ENCODE measurements at places on chromosomes 4 and X.

DNA sequence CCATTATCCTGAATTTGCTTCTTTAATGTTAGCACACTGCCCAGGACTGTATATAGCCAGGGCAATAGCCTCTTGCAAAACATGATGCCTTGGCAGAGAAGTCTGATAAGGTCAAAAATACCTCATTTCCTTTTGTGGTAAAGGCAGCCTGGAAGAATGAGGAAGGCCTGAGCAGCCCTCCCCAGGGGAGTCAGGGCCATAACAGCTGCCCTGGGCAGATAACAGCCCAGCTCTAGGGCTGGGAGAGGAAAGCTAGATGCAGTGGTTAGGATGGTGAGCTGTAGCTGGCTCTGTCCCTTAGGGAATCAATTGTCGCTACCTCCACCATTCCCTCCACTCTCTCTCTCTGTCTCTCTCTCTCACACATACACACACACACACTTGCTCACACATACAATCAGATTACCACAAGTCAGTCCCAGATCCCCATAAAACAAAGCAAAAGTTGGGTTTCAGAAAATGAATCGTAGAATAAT lies 29.2 kb downstream of the EFHC2 start:
- no peaks in the 10 kb centered on the region for H3K27me3 ChIP-seq
- H3K4me3 ChIP-seq: no peak overlapping the region
- peak overlapping the region; percentile 87 for H3K27ac ChIP-seq
- no peaks in the 10 kb centered on the region for H3K36me3 ChIP-seq
- DNase-seq: peak; percentile 89
- H3K4me1 ChIP-seq: no peaks in the 10 kb centered on the region

DNA sequence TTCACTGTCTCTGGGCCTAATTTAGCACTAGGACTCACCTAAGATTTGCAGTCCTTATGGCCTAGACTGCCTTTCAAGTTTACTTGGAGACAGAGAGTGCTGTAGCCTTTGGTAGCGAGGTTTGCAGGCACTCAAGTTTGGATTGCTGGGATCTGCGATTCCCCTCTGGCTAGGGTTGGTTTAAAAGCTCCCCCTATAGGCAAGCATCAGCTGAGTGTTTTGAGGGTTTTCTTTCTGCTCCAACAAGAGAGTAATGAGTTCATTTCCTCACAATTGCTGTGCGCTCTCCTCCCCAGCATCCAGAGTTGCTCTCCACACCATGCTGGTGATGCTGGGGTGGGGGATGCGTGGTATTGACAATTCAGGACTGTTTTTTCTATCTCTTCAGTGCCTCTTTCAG lies 206.9 kb downstream of the GLUD2 start:
- H3K4me3 ChIP-seq: no peak overlapping the region
- H3K36me3 ChIP-seq: no peaks in the 10 kb centered on the region
- H3K27me3 ChIP-seq: no peaks in the 10 kb centered on the region
- no peak for DNase-seq
- H3K27ac ChIP-seq: no peak overlapping the region
- peaks cover 5% of the 10 kb centered on the region for H3K4me1 ChIP-seq

GRCh38 chr4:54902271-54902670 lies 223.1 kb downstream of the KDR start:
- no peak overlapping the region for H3K27ac ChIP-seq
- H3K4me3 ChIP-seq: no peak overlapping the region
- H3K27me3 ChIP-seq: no peaks in the 10 kb centered on the region
- no peaks in the 10 kb centered on the region for H3K36me3 ChIP-seq
- DNase-seq: no peak
- no peaks in the 10 kb centered on the region for H3K4me1 ChIP-seq

GRCh38 chr4:109294006-109294405 lies 8.5 kb downstream of the COL25A1 start:
- no peaks in the 10 kb centered on the region for H3K36me3 ChIP-seq
- H3K4me3 ChIP-seq: no peak overlapping the region
- no peaks in the 10 kb centered on the region for H3K27me3 ChIP-seq
- DNase-seq: peak; percentile 71

GRCh38 chrX:14897042-14897441 lies 23.8 kb downstream of the MOSPD2 start:
- no peaks in the 10 kb centered on the region for H3K4me1 ChIP-seq
- no peaks in the 10 kb centered on the region for H3K27me3 ChIP-seq
- DNase-seq: no peak
- H3K27ac ChIP-seq: no peak overlapping the region

DNA sequence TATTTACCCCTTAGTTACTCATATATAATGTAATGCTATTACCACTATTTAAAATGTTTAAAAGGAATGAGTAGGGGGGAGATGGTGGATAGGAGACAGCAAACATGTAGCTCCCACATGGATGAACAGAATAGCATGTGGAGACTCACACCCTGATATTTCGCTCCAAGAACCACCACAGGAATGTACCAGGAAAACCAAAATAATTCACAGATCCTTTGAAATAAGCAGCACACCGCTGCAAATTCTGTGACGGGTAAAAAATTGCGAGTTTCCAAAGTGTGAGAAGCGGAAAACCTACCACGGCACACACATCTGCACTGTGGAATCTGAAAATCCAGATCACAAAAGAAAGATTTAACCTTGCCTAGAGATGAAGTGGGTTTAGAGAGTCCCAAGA lies 428.2 kb downstream of the TLL1 start:
- DNase-seq: no peak
- H3K4me1 ChIP-seq: no peaks in the 10 kb centered on the region
- H3K27me3 ChIP-seq: no peaks in the 10 kb centered on the region
- no peak overlapping the region for H3K27ac ChIP-seq
- H3K4me3 ChIP-seq: no peak overlapping the region

- no peaks in the 10 kb centered on the region for H3K27me3 ChIP-seq
- no peak overlapping the region for H3K4me3 ChIP-seq
- no peaks in the 10 kb centered on the region for H3K4me1 ChIP-seq
- no peaks in the 10 kb centered on the region for H3K36me3 ChIP-seq
Observed at GRCh38 chr4:184514121-184514988, 40.0 kb upstream of the IRF2 start.

GRCh38 chr4:185764876-185765275 lies 47.1 kb downstream of the SORBS2 start:
- H3K36me3 ChIP-seq: no peaks in the 10 kb centered on the region
- H3K27ac ChIP-seq: no peak overlapping the region
- no peak for DNase-seq

- no peaks in the 10 kb centered on the region for H3K4me1 ChIP-seq
- no peaks in the 10 kb centered on the region for H3K36me3 ChIP-seq
- H3K4me3 ChIP-seq: no peak overlapping the region
- no peak for DNase-seq
Observed at GRCh38 chrX:75132672-75133071, 23.4 kb downstream of the ABCB7 start.

DNA sequence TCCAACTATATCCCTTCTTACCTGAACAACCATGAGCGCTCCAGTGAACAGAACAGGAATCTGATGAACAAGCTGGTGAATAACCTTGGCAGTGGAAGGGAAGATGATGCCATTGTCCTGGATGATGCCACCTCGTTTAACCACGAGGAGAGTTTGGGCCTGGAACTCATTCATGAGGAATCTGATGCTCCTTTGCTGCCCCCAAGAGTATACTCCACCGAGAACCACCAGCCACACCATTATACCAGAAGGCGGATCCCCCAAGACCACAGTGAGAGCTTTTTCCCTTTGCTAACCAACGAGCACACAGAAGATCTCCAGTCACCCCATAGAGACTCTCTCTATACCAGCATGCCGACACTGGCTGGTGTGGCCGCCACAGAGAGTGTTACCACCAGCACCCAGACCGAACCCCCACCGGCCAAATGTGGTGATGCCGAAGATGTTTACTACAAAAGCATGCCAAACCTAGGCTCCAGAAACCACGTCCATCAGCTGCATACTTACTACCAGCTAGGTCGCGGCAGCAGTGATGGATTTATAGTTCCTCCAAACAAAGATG lies 870.2 kb downstream of the ADGRL3 start:
- H3K27ac ChIP-seq: no peak overlapping the region
- no peaks in the 10 kb centered on the region for H3K36me3 ChIP-seq
- no peak overlapping the region for H3K4me3 ChIP-seq

- peaks cover 83% of the 10 kb centered on the region for H3K36me3 ChIP-seq
- no peaks in the 10 kb centered on the region for H3K4me1 ChIP-seq
- H3K4me3 ChIP-seq: no peak overlapping the region
- no peaks in the 10 kb centered on the region for H3K27me3 ChIP-seq
Observed at GRCh38 chr4:145130130-145130529, 32.0 kb downstream of the ABCE1 start.

GRCh38 chr4:38128478-38129459 lies 168.6 kb downstream of the PTTG2 start:
- peaks cover 42% of the 10 kb centered on the region for H3K27me3 ChIP-seq
- no peak overlapping the region for H3K27ac ChIP-seq
- no peaks in the 10 kb centered on the region for H3K36me3 ChIP-seq
- H3K4me3 ChIP-seq: no peak overlapping the region
- no peaks in the 10 kb centered on the region for H3K4me1 ChIP-seq

DNA sequence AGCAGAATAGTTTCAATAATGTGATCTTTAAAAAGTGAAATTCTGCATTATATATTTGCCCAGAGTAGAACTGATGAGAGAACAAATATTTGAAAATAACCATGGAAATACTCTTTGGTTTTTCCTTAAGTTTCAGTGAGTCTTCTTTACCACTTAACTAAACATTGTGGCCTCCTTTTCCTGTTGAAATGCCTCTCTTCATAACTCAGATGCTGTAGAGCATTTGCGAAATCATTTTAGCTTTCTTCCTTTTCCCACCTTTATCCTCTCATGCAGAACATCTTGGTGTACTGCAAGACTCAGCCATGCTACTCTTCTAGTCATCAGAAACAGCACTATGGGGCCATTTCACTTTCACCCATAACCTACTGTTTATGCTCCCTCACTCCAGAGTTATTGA lies 48.2 kb downstream of the CASK start:
- no peaks in the 10 kb centered on the region for H3K27me3 ChIP-seq
- no peak overlapping the region for H3K27ac ChIP-seq
- H3K4me1 ChIP-seq: no peaks in the 10 kb centered on the region
- H3K4me3 ChIP-seq: no peak overlapping the region
- no peaks in the 10 kb centered on the region for H3K36me3 ChIP-seq

GRCh38 chr4:8506373-8507195 lies 66.0 kb downstream of the TRMT44 start:
- H3K4me1 ChIP-seq: no peaks in the 10 kb centered on the region
- no peaks in the 10 kb centered on the region for H3K36me3 ChIP-seq
- no peak for DNase-seq
- H3K27ac ChIP-seq: no peak overlapping the region

GRCh38 chrX:30659421-30659820 lies 6.2 kb downstream of the GK start:
- H3K4me3 ChIP-seq: no peak overlapping the region
- no peaks in the 10 kb centered on the region for H3K27me3 ChIP-seq
- DNase-seq: peak; percentile 58
- H3K27ac ChIP-seq: peak overlapping the region; percentile 63

- no peak overlapping the region for H3K27ac ChIP-seq
- H3K36me3 ChIP-seq: no peaks in the 10 kb centered on the region
- H3K4me3 ChIP-seq: no peak overlapping the region
Observed at GRCh38 chrX:68874076-68874475, 45.3 kb downstream of the EFNB1 start.

DNA sequence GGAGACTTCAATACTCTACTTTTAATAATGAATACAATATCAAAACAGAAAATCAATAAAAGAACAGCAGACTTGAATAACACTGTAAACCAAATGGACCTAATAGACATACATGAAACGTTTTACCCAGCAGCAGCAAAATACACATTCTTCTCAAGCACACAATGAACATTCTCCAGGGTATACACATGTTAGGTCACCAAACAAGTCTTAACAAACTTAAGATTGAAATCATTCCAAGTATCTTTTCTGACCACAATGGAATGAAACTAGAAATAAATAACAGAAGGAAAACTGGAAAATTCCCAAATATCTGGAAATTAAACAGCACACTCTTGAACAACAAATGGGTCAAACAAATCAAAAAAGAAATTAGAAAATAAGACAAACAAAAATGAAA lies 145.0 kb upstream of the CT83 start:
- no peaks in the 10 kb centered on the region for H3K4me1 ChIP-seq
- H3K27me3 ChIP-seq: no peaks in the 10 kb centered on the region
- DNase-seq: no peak
- no peak overlapping the region for H3K4me3 ChIP-seq
- H3K36me3 ChIP-seq: no peaks in the 10 kb centered on the region

DNA sequence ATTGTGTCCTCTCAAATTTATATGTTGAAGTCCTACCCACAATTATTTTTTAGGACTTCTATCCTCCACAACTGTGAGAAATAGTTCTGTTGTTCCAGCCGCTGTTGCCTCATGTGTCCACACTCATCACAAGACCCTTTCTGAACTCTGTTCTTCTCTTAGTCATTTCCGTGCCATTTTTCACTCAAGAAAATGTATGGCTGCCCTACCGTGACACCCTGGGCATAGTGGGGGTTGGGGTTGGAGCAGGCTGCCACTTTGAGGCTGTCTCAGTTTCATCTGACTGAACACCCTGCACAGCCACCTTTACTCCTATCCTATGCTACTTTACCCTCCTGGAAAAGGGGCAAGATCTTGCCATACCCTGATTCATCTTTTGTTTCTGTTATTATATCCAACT lies 319.1 kb downstream of the TENM3 start:
- no peak for DNase-seq
- H3K27ac ChIP-seq: no peak overlapping the region
